ENCODE measurements at places on chromosomes 12 and 14.

GRCh38 chr14:101721951-101722661, 39.4 kb upstream of the PPP2R5C start:
- DNase-seq, result peak; percentile 81

DNA sequence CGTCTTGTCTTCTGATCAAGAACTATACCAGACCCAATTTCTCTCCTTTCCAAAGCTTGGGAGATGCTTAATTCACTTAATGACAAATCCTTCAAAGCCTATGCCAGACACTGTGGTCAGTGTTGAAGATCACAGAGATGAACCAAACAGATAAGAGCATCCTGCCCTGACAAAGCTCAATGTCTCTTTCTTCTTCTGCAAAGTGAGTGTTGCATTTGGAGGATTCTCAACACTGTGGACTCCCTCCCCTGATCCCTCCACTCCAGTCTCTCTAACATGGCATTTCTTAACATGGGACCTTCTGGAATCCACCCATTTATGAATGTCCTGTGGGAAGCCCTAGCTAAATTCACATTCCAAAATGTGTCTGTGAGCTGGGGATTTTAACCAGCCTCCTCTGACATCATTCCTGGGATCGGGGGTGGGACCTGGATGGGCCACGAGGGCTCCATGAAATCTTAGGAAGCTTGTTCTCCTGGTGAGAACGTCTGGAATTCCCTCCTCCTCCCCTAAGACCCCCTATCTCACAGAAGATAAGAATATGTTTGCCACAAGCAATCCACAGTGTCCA, 20.3 kb downstream of the SYNE3 start:
- DNase-seq, result no peak

- peak; percentile 25 for DNase-seq
Observed at GRCh38 chr14:94769391-94770250, at the start of gene GSC. TSS of gene GSC (minus strand) at chr14:94770113. CDS start at chr14:94770015, 98 bp downstream.

- no peak for DNase-seq
Observed at GRCh38 chr12:130414381-130414780, 76.7 kb downstream of the PIWIL1 start.

GRCh38 chr14:76995279-76996035, 33.1 kb downstream of the IRF2BPL start:
- no peak for DNase-seq

- no peak for DNase-seq
Observed at GRCh38 chr12:87384226-87384625, 645.0 kb downstream of the C12orf50 start.

DNA sequence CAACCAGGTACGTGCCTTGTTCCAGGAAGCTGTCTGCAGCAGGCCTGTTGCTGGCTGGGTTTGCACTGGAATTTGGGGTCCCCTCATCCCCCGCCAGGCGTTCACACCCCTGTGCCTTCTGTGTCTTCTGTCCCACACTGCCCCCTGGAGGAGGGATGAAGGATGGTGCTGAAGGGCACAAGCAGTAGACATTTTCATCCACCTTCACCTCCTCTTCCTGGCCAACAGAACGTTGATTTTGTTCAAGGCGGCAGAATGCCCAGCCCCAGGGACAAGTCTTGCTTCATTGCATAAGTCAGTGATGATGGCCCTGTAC, 122.1 kb downstream of the CALM1 start:
- peak; percentile 68 for DNase-seq

- DNase-seq, result no peak
Observed at GRCh38 chr12:46788072-46788887, 37.5 kb downstream of the SLC38A4 start.
